Stimulated activated CD4-positive, alpha-beta T cell treated with anti-CD3 and anti-CD28 coated beads, Interleukin-12 subunit alpha, Interleukin-12 subunit beta, amount 100 ng/mL, for 4 hours (primary cell): ENCODE measurements at places on chromosomes 7 and 10.

DNA sequence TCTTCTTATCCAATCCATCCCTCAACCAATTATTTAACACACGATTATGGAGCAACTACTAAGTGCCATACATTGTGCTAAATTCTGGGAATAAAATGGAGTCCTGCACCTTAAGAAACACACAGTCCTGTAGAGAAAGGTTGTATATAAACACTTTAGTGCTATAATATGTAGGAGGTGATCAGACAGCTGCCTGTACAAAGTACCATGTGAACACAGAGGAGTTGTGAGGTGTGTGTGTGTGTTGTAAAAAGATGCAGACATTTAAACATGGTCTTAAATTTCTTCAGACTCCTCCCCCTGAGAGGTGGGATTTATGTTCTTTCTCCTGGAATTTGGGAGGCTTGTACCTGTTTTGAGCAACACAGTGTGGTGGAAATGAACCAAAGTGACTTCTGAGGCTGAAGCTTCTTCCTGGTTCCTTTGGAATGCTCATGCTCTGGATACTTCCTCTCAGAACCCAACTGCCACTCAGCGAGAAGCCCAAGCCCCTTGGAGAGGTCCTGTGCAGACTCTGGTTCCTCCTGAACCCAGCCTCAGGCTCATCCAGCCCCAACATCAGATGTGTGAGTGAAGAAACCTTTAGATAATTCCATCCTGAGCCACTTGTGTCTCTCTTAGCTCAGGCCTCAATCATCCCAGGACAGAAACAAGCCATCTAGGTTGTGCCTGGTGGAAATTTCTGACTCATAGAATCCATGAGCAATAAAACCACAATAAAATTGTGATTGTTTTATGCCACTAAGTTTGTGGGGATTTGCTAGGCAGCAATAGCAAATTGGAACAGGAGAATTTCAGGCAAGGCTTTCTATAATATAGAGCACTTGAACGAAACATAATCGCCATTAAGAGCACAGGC lies 161.2 kb upstream of the FAM3C start:
- DNase-seq = no peak

DNA sequence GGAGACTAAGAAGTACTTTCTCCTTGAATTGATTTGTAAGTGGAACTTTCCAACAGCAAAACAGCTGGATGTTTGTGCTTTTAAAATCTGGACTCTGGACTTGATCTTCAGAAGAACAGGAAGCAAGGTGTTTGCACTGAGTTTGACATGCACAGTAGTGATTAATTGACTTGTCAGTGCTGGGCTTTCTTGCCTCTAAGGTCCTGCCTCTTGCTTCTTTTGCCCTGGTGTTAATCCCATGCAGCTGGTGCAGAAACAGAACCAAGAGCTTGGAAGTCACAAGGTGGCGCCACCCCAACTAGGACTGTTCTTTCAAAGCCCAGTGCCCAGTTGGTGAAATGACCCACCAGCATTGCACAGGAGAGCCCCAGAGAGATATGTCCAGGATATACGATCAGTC lies 66.8 kb upstream of the SEPHS1 start:
- DNase-seq = no peak

DNA sequence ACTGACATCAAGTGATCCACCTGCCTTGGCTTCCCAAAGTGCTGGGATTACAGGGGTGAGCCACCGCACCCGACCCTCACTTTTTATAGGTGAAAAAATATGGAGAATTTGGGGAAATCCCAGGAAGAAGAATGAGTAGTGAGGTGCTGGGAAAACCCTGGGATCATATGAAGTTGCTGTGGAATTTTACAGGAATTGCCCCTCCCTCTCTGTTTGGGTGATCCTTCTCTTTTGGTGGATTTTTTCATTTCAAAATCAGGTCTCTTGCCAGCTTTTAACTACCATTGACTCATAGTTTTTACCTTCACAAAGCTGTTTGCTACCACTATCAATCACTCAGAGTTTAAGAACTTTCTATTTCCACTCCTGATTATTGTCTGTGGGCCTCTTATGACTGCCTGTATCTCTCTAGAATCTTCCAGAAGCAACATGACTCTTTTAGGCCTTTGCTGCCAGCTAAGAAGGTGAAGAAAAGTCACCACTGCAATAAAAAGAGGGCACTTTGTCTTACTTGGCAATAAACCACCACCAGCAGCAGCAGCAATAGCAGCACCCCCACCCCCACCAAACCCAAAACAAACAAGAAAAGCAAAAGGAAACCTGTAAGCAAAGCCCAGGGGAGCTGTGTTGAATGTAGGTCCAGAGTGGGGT lies 4.0 kb upstream of the GIMAP8 start:
- no peak for DNase-seq

- no peak for DNase-seq
These were observed 284.8 kb downstream of the C7orf25 start for GRCh38 chr7:42627101-42627500.
